Calu3 (cell line): ENCODE measurements at places on chromosomes 2 and 18. TPM values are rescaled to one million over a fixed set of nuclear protein-coding genes. Genes with fewer than 3 reads are reported as not detected.

GRCh38 chr18:75350512-75350839 lies 77.0 kb downstream of the SMIM21 start:
- no peak overlapping the region for H3K27ac ChIP-seq
- no peak overlapping the region for H3K4me3 ChIP-seq
- H3K27me3 ChIP-seq: peaks cover 26% of the 10 kb centered on the region

SERPINB2 gene
- total RNA-seq: 39.2 and 85.1 TPM in 2 replicates

DNA sequence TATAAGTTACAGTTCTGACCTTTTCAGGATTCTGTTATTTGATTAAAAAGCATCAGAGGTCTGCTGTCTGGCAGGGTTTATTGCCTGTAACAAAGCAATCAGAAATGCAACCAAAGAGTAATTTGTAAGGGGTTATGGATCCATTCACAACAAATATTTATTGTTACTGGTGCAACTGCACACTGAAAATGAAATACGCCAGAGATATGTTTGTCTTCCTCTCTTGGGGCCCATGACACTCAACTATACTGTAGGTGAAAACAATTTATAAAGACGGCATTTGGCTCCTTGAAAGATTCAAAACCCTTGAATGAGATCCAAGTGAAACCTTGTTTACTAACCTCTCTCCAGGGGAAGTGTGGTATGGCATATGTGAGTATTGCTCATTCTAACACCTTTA lies 452.2 kb downstream of the MBD2 start:
- no peak for DNase-seq
- no peak overlapping the region for H3K27ac ChIP-seq
- no peak overlapping the region for H3K4me3 ChIP-seq
- H3K27me3 ChIP-seq: no peaks in the 10 kb centered on the region

GRCh38 chr18:49959176-49959575 lies 145.8 kb upstream of the ACAA2 start:
- no peak overlapping the region for H3K4me3 ChIP-seq
- H3K27ac ChIP-seq: no peak overlapping the region
